WTC11 (cell line): ENCODE measurements at places on chromosomes 11 and 22. TPM values are rescaled to one million over a fixed set of nuclear protein-coding genes. Genes with fewer than 3 reads are reported as not detected.

The MS4A1 gene
- total RNA-seq = 0.17 to 0.71 TPM (median 0.32 TPM) in 3 replicates

The POU2AF3 gene
- 2.7 to 3.0 TPM (median 3.0 TPM) in 3 replicates for total RNA-seq

The NUDT22 gene
- 59.1 to 64.4 TPM (median 60.1 TPM) in 3 replicates for total RNA-seq

The CNGA4 gene
- 0.35 to 0.82 TPM (median 0.50 TPM) in 3 replicates for total RNA-seq

The SYT12 gene
- 4.6 to 7.3 TPM (median 7.1 TPM) in 3 replicates for total RNA-seq

The DDX25 gene
- total RNA-seq = 17.5 to 20.5 TPM (median 20.4 TPM) in 3 replicates

The RAG2 gene
- not detected in 3 replicates for total RNA-seq

The OR5T2 gene
- total RNA-seq = not detected in 3 replicates

The APOL6 gene
- 0.17 to 0.27 TPM (median 0.21 TPM) in 3 replicates for total RNA-seq

The C11orf68 gene
- 28.5 to 31.9 TPM (median 30.6 TPM) in 3 replicates for total RNA-seq

The CPT1A gene
- total RNA-seq = 18.4 to 28.1 TPM (median 20.3 TPM) in 3 replicates

The CDKN1C gene
- 25.0 to 35.0 TPM (median 32.4 TPM) in 3 replicates for total RNA-seq

The KCNQ1 gene
- 2.5 to 4.3 TPM (median 4.0 TPM) in 3 replicates for total RNA-seq

The OR52N5 gene
- total RNA-seq = 0.07 TPM in 1 of 3 replicates, not detected in the others

The CLTCL1 gene
- 15.5 to 19.3 TPM (median 16.9 TPM) in 3 replicates for total RNA-seq

The BID gene
- total RNA-seq = 26.1 to 32.5 TPM (median 27.6 TPM) in 3 replicates

The MS4A12 gene
- total RNA-seq = not detected in 3 replicates

The LRP4 gene
- 27.6 to 39.5 TPM (median 28.0 TPM) in 3 replicates for total RNA-seq

The NCF4 gene
- total RNA-seq = not detected in 3 replicates

The PRCP gene
- total RNA-seq = 53.9 to 65.1 TPM (median 63.4 TPM) in 3 replicates

The PAX6 gene
- total RNA-seq = 0.18 to 3.3 TPM (median 0.30 TPM) in 3 replicates

The MUC5AC gene
- total RNA-seq = under 0.01 TPM in 1 of 3 replicates, not detected in the others

The PRR5L gene
- total RNA-seq = 3.9 to 4.6 TPM (median 4.0 TPM) in 3 replicates

The LIMK2 gene
- total RNA-seq = 33.1 to 42.8 TPM (median 33.6 TPM) in 3 replicates

The SLC1A2 gene
- 0.46 to 1.2 TPM (median 0.50 TPM) in 3 replicates for total RNA-seq

The RCOR2 gene
- total RNA-seq = 77.4 to 98.3 TPM (median 92.0 TPM) in 3 replicates

The OR52D1 gene
- total RNA-seq = not detected in 3 replicates
